ENCODE measurements at places on chromosomes 12 and 14. TPM values are rescaled to one million over a fixed set of nuclear protein-coding genes. Genes with fewer than 3 reads are reported as not detected.

SENP1 gene
- total RNA-seq: 35.8 TPM

- DNase-seq: no peak
Measured at GRCh38 chr12:52812749-52813148, 1.2 kb downstream of the KRT4 start.

- peak; percentile 81 for DNase-seq
Measured at GRCh38 chr14:34873589-34874385, 1.4 kb downstream of the BAZ1A start.

KIF26A gene
- under 0.01 TPM for total RNA-seq

NTN4 gene
- 51.9 TPM for total RNA-seq

MAP1LC3B2 gene
- total RNA-seq: 0.43 TPM

RTL1 gene
- total RNA-seq: not detected
